Tibial artery (tissue), 4 donors: ENCODE measurements at places on chromosomes 7 and 10.

DNA sequence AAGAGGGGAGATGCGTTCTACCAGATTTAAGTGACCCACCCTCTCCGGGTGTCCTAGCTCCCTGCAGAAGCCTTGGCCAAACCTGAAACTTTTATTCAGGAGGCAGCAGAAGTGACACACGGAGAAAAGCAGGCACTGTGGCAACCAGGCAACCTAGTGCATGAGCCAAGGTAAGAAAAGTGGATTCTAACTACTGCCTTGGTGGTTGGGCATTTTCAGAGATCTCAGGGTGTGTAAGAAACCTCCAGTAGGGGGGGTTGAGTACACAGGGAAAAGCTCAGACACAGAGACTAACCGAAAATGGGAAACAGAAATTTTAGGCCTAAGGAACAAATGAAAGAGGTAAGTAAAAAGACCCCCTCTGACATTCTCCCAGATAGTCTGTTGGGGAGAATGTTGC, 645.7 kb downstream of the ANKRD7 start:
- no peak for DNase-seq

- DNase-seq: no peak
Observed at GRCh38 chr7:112501801-112502503, 21.2 kb downstream of the LSMEM1 start.

GRCh38 chr10:52437205-52437646, 123.1 kb downstream of the DKK1 start:
- no peak for DNase-seq

- DNase-seq: peak; percentile 54
Observed at GRCh38 chr10:132650611-132651250, 113.1 kb downstream of the INPP5A start.

DNA sequence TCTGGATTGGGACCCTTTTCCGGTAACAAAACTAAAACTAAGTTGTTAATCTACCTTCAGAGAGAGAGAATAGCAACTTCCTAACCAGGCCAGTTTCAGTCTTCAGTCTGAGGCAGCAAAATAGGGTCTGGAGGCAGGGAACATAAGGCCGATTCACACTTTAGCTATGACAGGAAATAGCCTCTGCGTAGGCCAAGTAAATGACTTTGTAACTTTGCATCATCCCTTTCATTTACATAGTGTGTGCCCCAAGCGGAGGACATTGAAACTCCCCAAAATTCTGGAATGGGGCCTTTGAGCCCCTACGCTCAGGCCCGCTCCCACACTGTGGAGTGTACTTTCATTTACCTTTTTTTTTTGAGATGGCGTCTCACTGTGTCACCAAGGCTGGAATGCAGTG, 1.7 kb upstream of the UPP1 start:
- DNase-seq: no peak

DNA sequence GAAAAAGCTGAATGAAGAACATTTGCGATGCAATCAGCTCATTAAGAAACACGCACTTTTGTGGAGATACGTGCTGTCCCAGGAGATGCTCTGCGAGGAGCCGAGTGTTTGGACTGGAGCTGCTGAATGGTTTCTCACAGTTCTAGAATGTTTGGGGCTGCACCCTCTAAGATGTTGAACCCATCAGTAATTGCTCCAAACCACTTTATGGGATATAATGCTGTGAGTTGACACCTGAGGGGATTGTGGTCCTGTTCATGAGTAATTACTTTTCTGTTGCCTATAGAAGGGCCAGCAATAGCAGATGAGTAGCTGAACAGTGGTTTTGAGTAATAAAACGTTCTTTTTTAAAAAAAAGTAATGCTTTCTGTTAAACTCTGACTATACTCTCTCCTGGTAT, 63.1 kb downstream of the IKZF1 start:
- DNase-seq: no peak
